ENCODE measurements at places on chromosomes 4 and X.

GRCh38 chrX:103734125-103734760, 23.5 kb downstream of the TMEM31 start:
- DNase-seq: no peak

GRCh38 chr4:155008389-155008788, 200.0 kb upstream of the NPY2R start:
- no peak for DNase-seq

DNA sequence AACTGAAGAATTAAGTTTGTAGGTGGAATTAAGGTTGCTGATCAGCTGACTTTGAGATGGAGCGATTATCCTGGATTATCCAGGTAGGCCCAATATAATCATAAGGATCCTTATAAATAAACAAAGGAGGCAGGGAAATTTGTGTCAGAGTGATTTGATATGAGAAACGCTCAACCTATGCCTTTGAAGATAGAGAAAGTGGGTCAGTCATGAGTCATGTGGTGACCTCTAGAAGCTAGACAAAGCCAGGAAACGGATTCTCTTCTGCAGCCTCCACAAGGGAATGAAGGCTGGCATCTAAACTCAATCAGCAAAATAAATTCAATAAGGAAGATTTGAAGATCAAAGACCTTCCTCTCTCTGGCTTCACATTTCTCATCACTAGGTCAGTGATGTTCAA, 41.5 kb upstream of the SMIM10 start:
- no peak for DNase-seq

DNA sequence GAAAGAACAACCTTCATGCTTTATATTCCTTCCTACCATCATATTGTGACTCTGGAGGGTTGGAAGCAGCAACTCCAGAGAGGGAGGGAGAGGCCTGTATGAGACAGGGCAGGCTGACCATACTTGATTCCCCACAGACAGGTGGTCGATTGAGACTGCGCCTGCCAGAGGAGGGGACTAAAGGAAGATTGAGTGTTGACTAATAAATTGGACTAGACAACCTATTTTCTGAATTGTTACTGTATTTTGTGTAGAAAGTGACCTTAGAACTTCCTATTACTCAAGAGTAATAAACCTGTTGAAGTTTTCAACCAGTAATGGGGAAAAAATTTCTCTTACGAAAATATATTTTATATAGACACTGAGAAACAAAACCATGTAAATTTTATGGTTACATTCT, 301.5 kb downstream of the INPP4B start:
- no peak for DNase-seq

DNA sequence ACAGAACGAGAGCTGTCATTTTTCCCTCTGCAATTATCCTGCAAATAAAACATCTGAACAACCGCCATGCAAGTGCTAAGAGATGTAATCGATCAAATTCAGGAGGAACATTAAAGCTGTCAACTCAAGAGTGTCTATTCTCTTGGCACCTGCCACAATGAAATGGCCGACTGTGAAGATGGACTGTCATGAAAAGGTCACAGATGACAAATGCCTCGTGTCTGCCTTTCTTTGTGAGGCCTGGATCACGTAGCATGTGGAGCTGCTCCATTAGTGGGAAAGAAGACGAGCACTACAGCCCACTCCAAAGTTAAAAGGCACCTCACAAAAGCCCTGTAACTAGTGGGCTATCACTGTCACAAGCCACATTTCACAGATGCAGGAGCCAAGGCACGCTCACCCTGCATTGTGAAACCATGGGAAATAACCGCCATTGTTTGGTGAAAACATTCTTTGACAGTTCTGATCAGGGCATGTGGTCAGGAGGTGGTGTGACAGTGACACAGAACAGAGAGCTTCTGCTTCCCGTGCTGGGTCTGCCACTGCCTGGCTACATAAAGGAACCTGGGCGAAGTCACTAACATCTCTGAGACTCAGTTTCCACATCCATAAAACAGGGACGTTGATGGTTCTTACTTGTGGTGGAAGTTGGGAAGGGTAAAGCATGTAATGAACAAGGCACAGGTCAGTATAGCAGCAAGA, 98.9 kb downstream of the EVC2 start:
- no peak for DNase-seq

- no peak for DNase-seq
These were observed 47.9 kb downstream of the MCUB start for GRCh38 chr4:109607976-109608375.

GRCh38 chr4:104878936-104879335, 267.7 kb upstream of the TET2 start:
- no peak for DNase-seq

DNA sequence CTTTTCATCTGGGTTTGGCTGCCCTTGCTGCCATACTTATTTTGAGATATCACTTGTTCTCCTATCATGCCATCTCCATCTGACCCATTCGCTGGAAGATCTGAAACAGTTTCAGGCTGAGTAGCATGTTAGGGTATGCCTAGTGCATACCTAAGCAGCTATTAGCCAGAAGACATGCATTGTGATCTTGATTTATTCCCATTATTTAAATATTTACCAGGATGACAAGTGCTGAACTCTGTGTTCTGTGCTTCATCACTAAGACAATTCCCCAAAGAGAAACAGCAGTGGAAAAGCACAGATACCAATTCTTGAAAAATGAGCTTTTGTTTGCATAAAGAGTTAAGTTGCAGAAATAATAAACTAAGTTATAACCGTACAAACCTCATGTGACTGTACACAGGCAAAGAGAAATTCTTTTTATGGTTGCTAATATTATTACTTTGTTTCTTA, 271.0 kb upstream of the ARSJ start:
- no peak for DNase-seq

- DNase-seq: no peak
These were observed 153.7 kb downstream of the APBB2 start for GRCh38 chr4:41060352-41061334.

DNA sequence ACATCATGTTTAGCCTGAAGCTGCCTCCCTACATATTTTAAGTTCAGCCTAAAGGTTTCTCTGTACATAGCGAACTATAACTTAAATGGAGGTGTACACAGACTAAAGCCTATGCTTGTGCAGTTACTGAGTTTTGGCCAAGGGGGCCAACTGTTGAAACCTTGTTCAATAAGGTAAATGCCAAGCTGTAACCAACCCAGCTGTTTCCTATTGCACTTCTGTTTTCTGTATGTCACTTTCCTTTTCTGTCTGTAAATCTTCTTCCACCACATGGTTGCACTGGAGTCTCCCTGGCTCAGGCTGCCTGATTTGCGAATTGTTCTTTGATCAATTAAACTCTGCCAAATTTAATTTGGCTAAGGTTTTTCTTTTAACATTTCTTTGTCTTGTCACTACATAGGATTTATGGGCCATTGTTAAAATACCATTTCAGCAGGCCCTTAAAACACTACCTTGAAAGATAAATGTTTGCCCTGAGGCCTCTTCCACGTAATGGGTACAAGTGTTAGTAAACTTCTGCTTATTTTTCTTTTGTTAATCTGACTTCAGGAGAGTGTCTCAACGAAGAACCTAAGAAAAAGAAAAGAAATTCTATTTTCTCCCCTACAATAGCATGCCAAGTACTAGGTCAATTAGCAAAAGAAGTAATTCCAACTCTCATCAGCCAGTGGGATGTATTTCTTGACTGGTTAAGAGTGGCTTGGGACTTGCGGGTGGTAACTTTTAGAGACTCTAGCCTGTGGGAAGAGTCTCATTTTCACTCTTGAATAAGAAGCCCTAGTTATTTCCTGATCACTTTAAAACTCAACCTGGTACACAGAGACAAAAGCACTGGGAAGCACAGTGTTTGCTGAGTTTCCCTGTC, 45.7 kb upstream of the PRSS12 start:
- DNase-seq: no peak

GRCh38 chr4:180788729-180789128, 1454.5 kb upstream of the TENM3 start:
- DNase-seq: no peak

All from activated T-helper 9 cell treated with anti-CD3 and anti-CD28 coated beads, Interleukin-2, amount 50 U/mL, for 16 hours (primary cell).